ENCODE measurements at places on chromosomes 7 and 10.

GRCh38 chr7:115346685-115347084 lies 424.8 kb downstream of the MDFIC start:
- no peak for DNase-seq

GRCh38 chr10:31158011-31158658 lies 126.5 kb upstream of the ZNF438 start:
- DNase-seq = no peak

DNA sequence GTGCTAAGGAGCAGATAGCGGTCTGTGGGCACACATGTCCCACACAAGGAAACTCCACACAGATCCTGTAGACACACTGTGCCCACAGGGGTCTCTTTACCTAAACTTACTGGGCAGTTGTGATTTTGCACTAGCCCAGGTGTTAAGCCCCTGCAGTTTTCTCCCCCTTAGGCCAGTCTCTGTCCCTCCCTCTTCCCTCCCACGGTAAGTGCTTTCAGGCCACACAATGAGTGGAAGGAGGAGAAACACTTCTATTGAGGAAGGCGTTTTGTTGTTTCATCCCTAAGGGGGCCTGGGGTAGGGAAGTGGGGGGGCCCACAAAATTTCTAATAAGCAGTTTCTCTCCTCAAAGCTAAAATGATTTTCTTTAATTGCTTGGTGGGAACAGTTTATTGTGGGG lies 51.4 kb downstream of the FBXW4 start:
- no peak for DNase-seq

GRCh38 chr7:31065021-31065593 lies 13.0 kb downstream of the ADCYAP1R1 start:
- no peak for DNase-seq
